Activated CD8-positive, alpha-beta memory T cell treated with anti-CD3 and anti-CD28 coated beads for 1 hour (primary cell): ENCODE measurements at places on chromosomes 3 and 15.

DNA sequence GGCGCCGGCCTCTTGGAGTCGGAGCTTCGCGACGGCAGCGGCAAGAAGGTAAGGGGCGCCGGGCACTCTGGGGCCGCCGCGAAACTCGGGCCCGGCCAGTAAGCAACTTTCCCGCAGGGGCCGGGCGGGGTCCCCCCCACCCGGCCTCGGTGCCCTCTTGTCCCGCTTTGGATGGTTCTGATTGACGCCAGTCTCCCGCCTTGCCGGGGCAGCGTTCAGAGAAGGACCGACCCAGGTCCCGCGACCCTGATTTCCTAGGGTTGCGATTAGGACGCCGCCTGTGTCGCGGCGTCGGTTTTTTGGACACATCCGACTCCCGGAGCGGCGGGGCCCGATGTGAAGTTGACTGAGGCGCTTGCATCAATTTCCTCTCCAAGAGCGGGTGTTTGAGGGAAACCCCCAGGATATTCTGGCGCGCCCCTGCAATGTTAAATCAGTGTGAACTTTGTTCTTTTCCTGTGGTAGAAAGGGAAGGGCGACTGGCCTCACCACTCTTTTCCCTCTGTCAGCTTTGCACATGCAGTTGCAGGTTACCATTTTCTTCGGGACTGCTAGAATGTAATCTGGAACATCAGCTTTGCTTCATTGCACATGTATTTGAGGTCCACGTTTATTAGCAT lies 755 bp downstream of the PDE8A start:
- DNase-seq: peak; percentile 28

- DNase-seq: no peak
These were observed 185.0 kb upstream of the ANKRD28 start for GRCh38 chr3:15982667-15983196.

- no peak for DNase-seq
These were observed 13.6 kb downstream of the RARRES1 start for GRCh38 chr3:158718490-158719170.

DNA sequence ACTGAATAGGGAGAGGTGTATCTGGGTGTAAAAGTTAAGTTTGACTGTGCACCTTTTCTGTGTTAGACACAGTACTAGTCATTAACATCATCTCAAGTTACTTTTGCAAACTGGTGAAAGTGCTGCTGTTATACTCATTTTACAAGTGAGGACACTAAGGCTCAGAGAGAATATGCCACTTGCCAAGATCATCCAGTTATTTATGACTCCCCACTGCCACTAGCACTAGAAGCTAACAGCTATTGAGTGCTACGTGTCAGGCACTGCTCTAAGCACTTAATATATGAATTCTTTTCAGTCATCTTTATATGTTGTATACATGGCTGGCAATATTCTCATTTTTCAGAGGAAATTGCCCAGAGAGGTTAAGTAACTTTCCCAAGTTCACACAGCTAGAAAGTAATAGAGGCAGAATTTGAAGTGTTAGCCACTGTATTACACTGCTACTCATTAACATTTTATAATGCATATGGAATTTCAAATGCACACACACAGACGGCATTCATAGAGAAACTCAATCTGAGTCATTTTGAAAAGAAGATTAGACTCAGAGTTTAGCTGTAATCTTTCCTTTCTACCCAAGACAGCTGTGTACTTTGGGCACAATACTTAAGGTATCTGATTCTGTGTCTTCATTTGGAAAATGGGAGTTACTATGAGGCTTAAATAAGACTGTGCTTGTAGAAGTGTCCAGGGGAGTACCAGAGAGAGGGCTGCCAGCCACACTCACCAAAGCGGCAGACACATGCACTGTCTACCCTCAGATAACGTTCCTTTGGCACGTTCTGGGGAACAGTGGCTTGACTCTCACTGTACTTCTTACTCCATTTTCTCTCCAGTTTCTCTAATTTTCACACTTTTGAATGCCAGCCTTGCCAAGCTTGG lies 1.3 kb upstream of the MASP1 start:
- no peak for DNase-seq

DNA sequence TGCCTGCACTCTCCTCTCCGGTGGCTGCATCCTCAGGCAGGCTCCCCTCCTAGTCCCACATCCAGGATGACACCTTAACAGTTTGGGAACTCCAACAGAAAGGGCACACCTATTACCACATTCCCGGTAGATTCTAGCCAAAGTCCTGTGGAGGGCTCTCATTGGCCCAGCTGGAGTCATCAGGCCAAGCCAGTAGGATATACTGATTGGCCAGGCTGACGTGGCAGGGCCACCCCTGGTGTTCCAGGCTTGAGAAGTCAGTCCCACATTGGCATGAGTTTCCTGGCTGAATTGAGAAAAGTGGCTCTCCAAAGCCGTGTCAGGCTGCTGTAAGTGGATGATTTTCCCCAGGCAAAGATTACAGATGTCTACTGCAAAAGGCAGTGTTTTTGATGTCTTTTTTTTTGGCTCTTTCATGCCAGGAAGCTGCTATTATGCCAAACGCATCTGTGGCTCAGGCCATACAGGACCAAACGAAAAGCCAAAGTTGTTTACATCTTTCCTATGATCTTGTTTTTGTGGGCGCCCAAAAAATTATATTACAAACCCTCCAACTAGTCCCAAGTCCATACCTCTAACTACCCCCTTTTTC lies 6.6 kb upstream of the BLM start:
- DNase-seq: no peak

GRCh38 chr3:13634151-13634550 lies 85.2 kb downstream of the FBLN2 start:
- DNase-seq: no peak
